Smooth muscle cell of the pulmonary artery (primary cell): ENCODE measurements at places on chromosomes 6 and 20. TPM values are rescaled to one million over a fixed set of nuclear protein-coding genes. Genes with fewer than 3 reads are reported as not detected.

Gene CCDC170
- total RNA-seq = 0.33 and 0.46 TPM in 2 replicates

Gene WFDC10B
- 0.26 TPM in 1 of 2 replicates, not detected in the other for total RNA-seq

Gene C6orf118
- total RNA-seq = not detected in 2 replicates

Gene LYRM4
- total RNA-seq = 12.8 and 15.0 TPM in 2 replicates

Gene SLC35B3
- 20.7 and 28.9 TPM in 2 replicates for total RNA-seq

Gene FAM50B
- total RNA-seq = 11.1 and 11.7 TPM in 2 replicates

Gene BAK1
- 14.5 and 17.6 TPM in 2 replicates for total RNA-seq

Gene FKBP1C
- 0.20 and 2.9 TPM in 2 replicates for total RNA-seq

Gene SAMD5
- 0.76 and 0.85 TPM in 2 replicates for total RNA-seq

Gene RNF182
- total RNA-seq = 0.40 and 9.7 TPM in 2 replicates

Gene GLP1R
- total RNA-seq = not detected in 2 replicates

Gene GRIK2
- total RNA-seq = 0.89 and 2.6 TPM in 2 replicates

Gene TMC2
- total RNA-seq = not detected in 2 replicates

Gene KIFC1
- total RNA-seq = 2.1 and 5.0 TPM in 2 replicates

Gene SGK1
- total RNA-seq = 66.0 and 183 TPM in 2 replicates

Gene DUSP15
- 0.17 and 0.20 TPM in 2 replicates for total RNA-seq

Gene C20orf96
- 2.9 and 5.0 TPM in 2 replicates for total RNA-seq

Gene EYA4
- total RNA-seq = 0.65 TPM in 1 of 2 replicates, not detected in the other

Gene OPRL1
- total RNA-seq = 2.3 and 2.4 TPM in 2 replicates

Gene GSTA3
- not detected in 2 replicates for total RNA-seq

Gene SAMHD1
- 16.3 and 18.8 TPM in 2 replicates for total RNA-seq

Gene TP53TG5
- total RNA-seq = 0.03 TPM in 1 of 2 replicates, not detected in the other

Gene LY6G6F
- total RNA-seq = not detected in 2 replicates

Gene MLIP
- total RNA-seq = 0.26 and 0.40 TPM in 2 replicates

Gene CLPSL2
- not detected in 2 replicates for total RNA-seq

Gene ZC2HC1B
- not detected in 2 replicates for total RNA-seq

Gene IL17A
- not detected in 2 replicates for total RNA-seq

Gene PROCR
- total RNA-seq = 51.4 and 129 TPM in 2 replicates

Gene SPATA25
- 0.65 and 2.0 TPM in 2 replicates for total RNA-seq

Gene HAO1
- total RNA-seq = not detected in 2 replicates

Gene COL21A1
- total RNA-seq = 1.6 and 23.1 TPM in 2 replicates

Gene OR2H2
- total RNA-seq = not detected in 2 replicates

Gene SYNDIG1
- 0.56 and 1.4 TPM in 2 replicates for total RNA-seq

Gene SEL1L2
- total RNA-seq = not detected in 2 replicates

Gene VARS2
- total RNA-seq = 14.9 and 17.8 TPM in 2 replicates

Gene CAGE1
- total RNA-seq = 0.07 TPM in 2 replicates

Gene PTK6
- total RNA-seq = 0.07 and 0.10 TPM in 2 replicates

Gene TENT5A
- total RNA-seq = 60.5 and 63.9 TPM in 2 replicates

Gene EFCAB8
- 0.33 TPM in 1 of 2 replicates, not detected in the other for total RNA-seq

Gene MAK
- total RNA-seq = not detected in 2 replicates

Gene VSTM2L
- 2.1 and 2.5 TPM in 2 replicates for total RNA-seq

Gene MMUT
- total RNA-seq = 23.0 and 23.2 TPM in 2 replicates

Gene CRISP2
- total RNA-seq = not detected in 2 replicates

Gene SLC52A3
- total RNA-seq = not detected in 2 replicates

Gene AP5S1
- total RNA-seq = 18.2 and 19.5 TPM in 2 replicates

Gene BPIFA1
- not detected in 2 replicates for total RNA-seq

Gene ZNF391
- 1.2 and 1.6 TPM in 2 replicates for total RNA-seq

Gene ADA
- 12.0 and 45.0 TPM in 2 replicates for total RNA-seq

Gene FNDC11
- total RNA-seq = 0.46 and 0.50 TPM in 2 replicates

Gene THBD
- 21.1 and 52.5 TPM in 2 replicates for total RNA-seq

Gene RIPPLY2
- total RNA-seq = not detected in 2 replicates

Gene PTCRA
- not detected in 2 replicates for total RNA-seq

Gene ZNF512B
- 11.9 and 15.3 TPM in 2 replicates for total RNA-seq

Gene SLC13A3
- 2.2 and 2.5 TPM in 2 replicates for total RNA-seq

Gene TRDN
- total RNA-seq = 0.10 TPM in 1 of 2 replicates, not detected in the other

Gene MDN1
- total RNA-seq = 27.3 and 33.4 TPM in 2 replicates

Gene ZNF831
- not detected in 2 replicates for total RNA-seq

Gene DDRGK1
- 21.9 and 23.3 TPM in 2 replicates for total RNA-seq
